Endothelial cell of umbilical vein (primary cell): ENCODE measurements at places on chromosomes 16 and 17. TPM values are rescaled to one million over a fixed set of nuclear protein-coding genes. Genes with fewer than 3 reads are reported as not detected.
A peak's percentile ranks its signal among the peaks of the same experiment; 100 is the strongest.

DNA sequence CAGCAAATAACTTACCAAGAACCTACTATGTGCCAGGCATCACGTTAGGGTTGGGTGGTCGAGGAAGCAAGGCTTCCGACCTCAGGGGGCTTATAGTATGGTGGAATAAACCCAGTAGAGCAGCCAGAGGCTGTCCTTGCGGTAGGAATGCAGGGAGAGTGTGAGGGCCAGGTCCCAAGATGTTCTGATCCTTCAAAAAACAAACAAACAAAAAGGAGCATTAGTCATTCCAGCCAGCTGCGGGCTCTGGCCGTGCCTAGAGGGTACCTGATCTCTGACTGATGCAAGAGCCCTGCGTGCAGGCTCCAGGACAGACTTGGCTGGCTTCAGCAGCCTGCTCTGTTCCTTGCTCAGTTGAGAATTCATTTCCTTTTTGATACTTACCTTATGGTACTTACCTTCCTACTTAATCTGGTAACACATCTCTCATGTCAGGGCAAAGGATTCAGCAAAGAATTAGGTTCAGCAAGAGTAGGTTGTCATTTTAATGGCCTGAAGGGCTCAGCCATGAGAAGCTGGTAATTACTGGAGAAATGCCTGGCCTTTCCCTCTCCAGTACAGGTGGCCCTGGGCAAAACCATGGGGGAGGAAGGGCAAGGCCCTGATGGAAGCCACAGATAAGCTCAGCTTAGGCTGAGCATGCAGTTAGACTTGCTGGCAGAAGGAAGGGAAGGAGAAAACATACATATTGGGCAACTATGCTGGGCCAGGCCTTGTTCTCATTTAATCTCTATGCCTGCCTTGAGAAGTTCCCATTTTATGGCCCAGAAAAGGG, 18.4 kb downstream of the CYB5D2 start:
- peak; percentile 69 for DNase-seq

- DNase-seq, result no peak
Observed at GRCh38 chr16:29745853-29746345, at the start of gene C16orf54. C16orf54 (minus strand) TSS chr16:29745990; CDS start chr16:29744951, 1,039 bp downstream.

KRT39 gene
- total RNA-seq, result not detected in 2 replicates

ARMC7 gene
- 14.5 and 15.7 TPM in 2 replicates for total RNA-seq
